ENCODE measurements at places on chromosomes 16 and 17.

GRCh38 chr16:3718019-3718391, 681 bp upstream of the TRAP1 start:
- no peak for DNase-seq

- no peak for DNase-seq
Measured at GRCh38 chr17:39744075-39744835, 6.5 kb downstream of the GRB7 start.

DNA sequence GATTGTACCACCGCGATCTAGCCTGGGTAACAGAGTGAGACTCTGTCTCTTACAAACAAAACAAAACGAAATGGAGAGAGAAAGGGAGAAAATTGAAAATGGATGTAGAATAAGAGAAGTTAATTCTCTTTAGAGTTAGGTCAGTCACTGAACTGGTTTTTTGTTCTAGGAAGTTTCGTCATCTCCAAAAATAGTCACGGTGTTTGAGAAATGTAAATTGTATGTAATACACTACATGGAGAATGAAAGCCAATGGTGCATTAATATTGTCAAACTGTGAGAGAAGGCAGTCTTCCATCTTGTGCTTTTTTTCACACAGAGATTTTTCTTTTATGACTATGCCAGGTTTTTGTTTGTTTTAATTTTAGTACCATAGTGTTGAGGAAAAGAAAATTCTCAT, 145.9 kb downstream of the BCAS3 start:
- DNase-seq: no peak

- no peak for DNase-seq
Measured at GRCh38 chr17:74977802-74978201, 5.2 kb upstream of the HID1 start.

GRCh38 chr17:8149419-8150193, 2.6 kb downstream of the PER1 start:
- DNase-seq: no peak

GRCh38 chr16:10828851-10829366, 10.3 kb upstream of the TVP23A start:
- no peak for DNase-seq

GRCh38 chr16:84853534-84853933, 33.7 kb downstream of the CRISPLD2 start:
- DNase-seq: no peak

Data from NCI-H524 treated with DMSO at 0.1 percent for 48 hours (cell line).